ENCODE measurements at places on chromosomes 3 and 15.
A peak's percentile ranks its signal among the peaks of the same experiment; 100 is the strongest.

GRCh38 chr3:11610700-11611275 lies 32.9 kb downstream of the VGLL4 start:
- DNase-seq = no peak

DNA sequence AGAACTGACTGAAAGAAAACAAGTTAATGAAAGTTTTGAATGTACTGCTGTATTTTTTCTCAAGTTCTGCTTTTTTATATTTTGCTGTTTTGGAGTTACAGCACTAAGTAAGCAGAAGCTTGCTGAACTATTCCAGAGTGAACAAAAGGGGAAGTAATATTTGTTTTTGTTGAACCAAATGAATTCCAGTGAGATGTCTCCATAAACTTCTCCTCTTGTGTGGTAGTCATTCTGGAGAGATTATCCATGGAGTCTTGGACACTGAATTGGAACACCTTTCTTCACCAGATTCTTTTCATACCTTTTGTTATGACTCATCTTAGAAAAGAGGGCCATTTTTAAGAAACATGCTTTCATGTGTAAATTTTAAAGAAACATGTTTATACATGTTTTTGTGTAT lies 8.8 kb downstream of the ANKUB1 start:
- no peak for DNase-seq

GRCh38 chr15:81789403-81789802 lies 256.4 kb downstream of the MEX3B start:
- no peak for DNase-seq

- no peak for DNase-seq
These were observed 4.6 kb downstream of the UNC13C start for GRCh38 chr15:53982876-53983275.

DNA sequence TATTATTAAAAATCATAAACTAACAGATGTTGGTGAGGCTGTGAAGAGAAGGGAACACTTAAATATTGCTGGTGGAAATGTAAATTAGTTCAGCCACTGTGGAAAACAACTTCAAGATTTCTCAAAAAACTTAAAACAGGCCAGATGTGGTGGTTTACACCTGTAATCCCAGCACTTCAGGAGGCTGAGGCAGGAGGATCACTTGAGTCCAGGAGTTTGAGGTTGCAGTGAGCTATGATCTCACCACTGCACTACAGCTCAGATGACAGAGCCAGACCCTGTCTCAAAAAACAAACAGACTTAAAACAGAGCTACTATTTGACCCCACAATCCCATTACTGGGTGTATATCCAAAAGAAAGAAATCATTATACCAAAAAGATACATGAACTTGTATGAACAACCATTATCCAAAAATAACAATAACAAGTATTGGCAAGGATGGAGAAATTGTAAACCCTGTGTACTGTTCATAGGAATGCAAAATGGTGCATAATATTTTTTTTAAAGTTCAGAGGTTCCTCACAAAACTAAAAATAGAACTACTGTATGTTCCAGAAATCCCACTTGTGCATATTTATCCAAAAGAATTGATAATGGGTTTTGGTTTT lies 25.5 kb downstream of the ZNF148 start:
- DNase-seq = no peak

DNA sequence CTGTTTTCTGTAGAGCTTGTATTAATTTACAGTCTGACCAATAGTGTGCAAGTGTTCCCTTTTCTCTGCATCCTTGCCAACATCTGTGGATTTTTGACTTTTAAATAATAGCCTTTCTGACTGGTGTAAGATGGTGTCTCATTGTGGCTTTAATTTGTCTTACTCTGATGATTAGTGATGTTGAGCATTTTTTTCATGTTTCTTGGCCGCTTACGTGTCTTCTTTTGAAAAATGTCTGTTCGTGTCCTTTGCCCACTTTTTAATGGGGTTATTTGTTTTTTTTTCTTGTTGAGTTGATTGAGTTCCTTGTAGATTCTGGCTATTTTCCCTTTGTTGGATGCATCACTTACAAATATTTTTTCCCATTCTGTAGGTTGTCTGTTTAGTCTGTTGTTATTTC lies 7.6 kb upstream of the ACOX2 start:
- DNase-seq = no peak

DNA sequence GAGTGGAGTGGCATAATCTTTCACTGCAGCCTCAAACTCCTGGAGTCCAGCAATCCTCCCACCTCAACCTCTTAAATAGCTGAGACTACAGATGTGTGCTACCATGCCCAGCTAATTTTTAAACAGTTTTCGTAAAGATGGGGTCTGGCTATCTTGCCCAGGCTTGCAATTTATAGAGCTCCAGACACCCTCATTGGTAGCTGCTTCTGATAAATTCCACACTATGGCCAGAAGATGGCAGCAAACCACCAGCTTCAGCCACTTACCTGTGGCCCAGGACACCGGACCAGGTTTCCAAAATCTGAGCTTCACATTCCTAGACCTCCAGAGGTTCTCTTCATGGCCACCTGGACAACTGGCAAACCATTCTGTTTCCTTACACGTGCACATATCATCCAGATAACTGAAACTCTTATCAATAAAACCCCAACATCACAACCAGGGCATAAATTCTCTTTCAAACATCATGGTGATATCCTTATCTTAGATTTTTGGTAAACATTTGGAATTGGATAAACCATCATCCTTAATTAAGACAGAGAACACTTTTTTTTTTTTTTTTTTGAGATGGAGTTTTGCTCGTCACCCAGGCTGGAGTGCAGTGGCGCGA lies 28.9 kb downstream of the FBXW12 start:
- peak; percentile 47 for DNase-seq

All from midbrain (tissue), 1 donor.